Breast epithelium (tissue), 4 donors: ENCODE measurements at places on chromosomes 5 and 9.

DNA sequence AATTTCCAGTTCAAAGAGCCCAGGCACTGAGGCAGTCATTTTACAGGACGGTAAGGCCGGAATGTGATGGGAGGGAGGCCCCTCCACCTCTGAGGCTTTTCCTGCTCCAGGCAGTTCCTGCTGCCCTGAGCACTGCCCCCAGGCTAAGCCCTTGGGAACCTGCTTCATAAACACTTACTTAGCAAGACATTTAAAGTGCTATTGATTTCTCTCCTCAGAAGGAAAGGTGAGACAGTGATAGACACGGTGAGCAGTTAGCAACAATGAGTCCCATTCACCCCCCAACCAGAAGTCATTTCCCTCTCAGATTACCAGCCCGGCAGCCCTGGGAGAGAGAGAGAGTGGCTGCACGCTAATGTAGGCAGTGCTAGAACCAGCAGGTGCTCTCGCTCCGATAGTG lies 462.5 kb downstream of the SPOCK1 start:
- DNase-seq, result no peak
- no peaks in the 10 kb centered on the region for H3K27me3 ChIP-seq
- H3K27ac ChIP-seq, result no peak overlapping the region
- no peaks in the 10 kb centered on the region for H3K4me1 ChIP-seq
- H3K4me3 ChIP-seq, result no peak overlapping the region

DNA sequence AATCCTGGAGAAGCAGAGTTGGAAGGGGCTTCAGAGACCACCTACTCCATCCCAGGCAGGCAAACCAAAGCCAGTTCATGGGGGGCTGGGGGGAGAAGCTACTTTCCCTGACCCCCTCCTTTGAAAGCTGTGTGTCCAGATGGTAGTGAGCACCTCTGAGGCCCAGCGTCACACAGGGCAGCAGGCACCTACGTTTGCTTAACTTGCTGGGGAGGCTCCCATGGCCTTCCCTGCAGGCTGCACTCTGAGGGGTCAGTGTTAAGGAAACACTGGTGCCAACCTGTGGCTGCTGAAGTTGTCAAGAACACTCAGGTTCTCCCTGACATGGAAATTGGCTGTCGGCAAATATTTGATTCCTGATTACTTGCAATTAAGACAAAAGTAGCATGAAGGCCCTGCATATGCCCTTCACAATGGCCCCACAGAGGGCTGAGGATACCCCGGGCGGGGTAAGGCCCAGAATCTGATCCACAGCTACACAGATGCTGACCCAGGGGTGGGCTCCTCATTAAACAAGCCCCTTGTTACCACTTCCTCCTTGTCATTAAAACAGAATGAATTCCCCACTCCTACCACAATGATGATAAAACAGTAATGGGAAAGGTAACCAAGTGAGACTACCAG lies 208.5 kb downstream of the FSTL4 start:
- H3K4me1 ChIP-seq, result no peaks in the 10 kb centered on the region
- no peaks in the 10 kb centered on the region for H3K27me3 ChIP-seq
- no peaks in the 10 kb centered on the region for H3K36me3 ChIP-seq
- H3K4me3 ChIP-seq, result no peak overlapping the region

- no peaks in the 10 kb centered on the region for H3K4me1 ChIP-seq
- H3K36me3 ChIP-seq, result no peaks in the 10 kb centered on the region
- no peak overlapping the region for H3K4me3 ChIP-seq
These were observed 80.8 kb upstream of the PIK3R1 start for GRCh38 chr5:68134669-68135313.

DNA sequence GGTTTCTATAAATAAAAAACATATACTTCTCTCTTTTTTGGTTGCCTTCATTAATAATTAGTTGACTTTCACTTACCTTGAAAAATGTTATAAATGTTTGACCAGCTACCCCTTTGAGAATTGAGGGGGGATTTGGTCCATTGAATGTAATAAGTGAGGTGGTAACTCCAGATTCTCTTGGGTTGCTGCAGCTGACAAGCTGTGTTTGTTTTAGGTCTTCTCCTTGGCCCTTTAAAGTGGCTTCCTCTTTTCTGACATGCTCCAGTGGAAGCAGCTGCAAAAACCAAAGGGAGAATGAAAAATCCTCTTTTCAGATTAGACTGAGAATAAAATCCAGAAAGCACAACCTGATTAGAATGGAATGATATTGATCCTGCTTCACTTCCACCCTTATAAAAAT lies 410.5 kb downstream of the TMEM38B start:
- H3K36me3 ChIP-seq, result no peaks in the 10 kb centered on the region
- H3K4me3 ChIP-seq, result no peak overlapping the region
- no peaks in the 10 kb centered on the region for H3K4me1 ChIP-seq
- DNase-seq, result no peak
- H3K27me3 ChIP-seq, result no peaks in the 10 kb centered on the region
- no peak overlapping the region for H3K27ac ChIP-seq

- H3K27ac ChIP-seq, result peak overlapping the region; percentile 99
- H3K27me3 ChIP-seq, result no peaks in the 10 kb centered on the region
- H3K4me3 ChIP-seq, result peak overlapping the region; percentile 91
- DNase-seq, result no peak
- H3K36me3 ChIP-seq, result no peaks in the 10 kb centered on the region
These were observed 1.0 kb upstream of the UBAP1 start for GRCh38 chr9:34177593-34178435.

- H3K27ac ChIP-seq, result no peak overlapping the region
- H3K4me1 ChIP-seq, result no peaks in the 10 kb centered on the region
- no peak overlapping the region for H3K4me3 ChIP-seq
- no peaks in the 10 kb centered on the region for H3K27me3 ChIP-seq
- no peak for DNase-seq
- H3K36me3 ChIP-seq, result no peaks in the 10 kb centered on the region
These were observed 114.1 kb downstream of the CSNK1G3 start for GRCh38 chr5:123626051-123626450.

DNA sequence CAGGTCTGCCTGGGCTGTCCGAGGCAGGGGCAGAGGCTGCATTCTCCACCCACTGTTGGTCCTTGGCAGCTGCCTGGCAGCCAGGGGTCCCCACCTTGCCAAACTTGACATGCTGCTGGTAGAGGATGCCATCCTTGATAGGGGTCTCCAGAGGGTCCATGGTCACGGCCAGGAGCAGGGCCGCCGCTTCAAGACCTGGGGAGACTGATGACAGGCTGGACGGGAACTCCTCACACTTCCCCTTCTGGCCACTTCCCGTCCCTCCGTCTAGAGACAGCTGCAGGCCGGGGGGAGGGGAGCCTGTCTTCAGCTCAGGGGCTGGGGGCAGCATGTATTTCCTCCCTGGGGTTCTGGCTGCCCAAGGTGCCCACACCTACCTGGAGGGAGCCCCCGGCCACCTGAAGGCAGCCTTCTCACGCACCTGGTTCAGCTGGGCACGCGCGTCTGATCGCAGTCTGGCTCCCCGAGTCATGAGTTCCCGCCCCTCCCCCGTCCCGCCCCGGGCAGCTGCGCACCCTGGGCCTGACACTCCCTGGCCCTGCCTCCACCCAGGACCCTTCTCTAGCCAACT lies at the start of gene DOK3:
Gene DOK3 (minus strand): TSS at position 446 of the 571 bp plus-strand sequence. CDS start 286 bp downstream, at position 160.
- H3K4me1 ChIP-seq, result no peaks in the 10 kb centered on the region
- DNase-seq, result no peak
- H3K27me3 ChIP-seq, result no peaks in the 10 kb centered on the region
- H3K36me3 ChIP-seq, result peaks cover 20% of the 10 kb centered on the region

DNA sequence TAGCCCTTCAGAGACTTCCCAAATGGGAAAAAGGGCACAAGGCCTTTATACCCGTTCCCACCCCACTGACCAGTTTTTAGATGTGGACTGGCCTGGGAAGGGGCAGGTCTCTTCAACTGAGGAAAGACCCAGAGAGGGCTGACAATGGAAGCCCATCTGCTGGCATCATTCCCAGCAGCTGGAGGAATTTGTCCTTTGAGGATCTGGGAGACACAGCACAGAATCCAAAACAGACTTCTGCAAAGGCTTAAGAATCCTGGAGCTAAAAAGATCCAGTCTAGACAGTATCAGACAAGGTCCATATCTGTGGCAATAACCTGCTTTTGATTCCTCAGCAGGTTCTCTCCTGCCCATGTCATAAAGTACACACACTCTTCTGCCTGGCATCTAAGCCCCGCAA lies 329.2 kb downstream of the TMEM167A start:
- H3K27ac ChIP-seq, result no peak overlapping the region
- H3K4me3 ChIP-seq, result no peak overlapping the region
- H3K4me1 ChIP-seq, result no peaks in the 10 kb centered on the region
- H3K27me3 ChIP-seq, result no peaks in the 10 kb centered on the region

GRCh38 chr5:67774786-67775185 lies 440.8 kb upstream of the PIK3R1 start:
- H3K36me3 ChIP-seq, result no peaks in the 10 kb centered on the region
- no peak overlapping the region for H3K4me3 ChIP-seq
- peak overlapping the region; percentile 14 for H3K27ac ChIP-seq

DNA sequence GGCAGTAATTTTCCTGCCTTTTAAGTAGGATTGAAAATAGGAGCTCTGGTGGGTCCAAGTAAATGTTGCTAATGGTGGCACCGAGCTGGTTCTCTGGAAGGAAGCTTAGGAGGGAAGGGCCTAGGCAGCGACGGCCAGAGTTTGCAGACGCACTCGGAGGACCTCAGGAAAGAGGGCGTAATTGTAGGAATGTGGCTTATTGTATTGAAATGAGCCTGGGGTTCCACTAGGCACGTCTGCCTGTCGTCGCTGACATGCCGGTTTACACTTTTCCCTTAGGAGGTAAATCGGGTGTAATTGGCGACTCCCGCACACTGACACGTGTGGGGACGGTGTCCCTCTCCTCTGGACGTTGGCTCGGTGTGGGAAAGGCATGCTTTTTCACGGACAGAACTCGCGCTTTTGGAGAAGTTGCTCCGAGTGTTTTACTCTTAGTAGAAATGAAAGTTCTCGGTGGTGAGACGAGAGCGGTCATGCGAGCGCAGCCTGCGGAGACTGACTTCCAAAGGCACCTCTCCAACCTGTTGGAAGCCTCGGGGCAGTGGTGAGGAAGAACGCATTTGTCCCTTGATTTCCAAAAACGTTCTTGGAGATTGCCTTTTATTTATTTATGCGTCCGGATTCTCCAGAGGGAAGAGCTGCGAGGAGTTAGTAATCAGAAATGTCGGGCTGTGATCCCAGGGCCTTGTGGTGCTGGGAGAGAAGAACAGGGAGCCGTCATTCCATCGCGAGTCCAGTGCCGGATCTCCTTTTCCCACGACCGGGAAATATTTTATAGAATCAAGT lies 1.3 kb downstream of the NR4A3 start:
- H3K27ac ChIP-seq, result peak overlapping the region; percentile 21
- peaks cover 5% of the 10 kb centered on the region for H3K4me1 ChIP-seq
- peak overlapping the region; percentile 96 for H3K4me3 ChIP-seq
- no peak for DNase-seq

- H3K4me3 ChIP-seq, result no peak overlapping the region
- no peak overlapping the region for H3K27ac ChIP-seq
- no peaks in the 10 kb centered on the region for H3K27me3 ChIP-seq
- no peaks in the 10 kb centered on the region for H3K36me3 ChIP-seq
- no peaks in the 10 kb centered on the region for H3K4me1 ChIP-seq
These were observed 3.0 kb upstream of the C9orf153 start for GRCh38 chr9:86262492-86262891.

- H3K4me1 ChIP-seq, result no peaks in the 10 kb centered on the region
- no peak overlapping the region for H3K4me3 ChIP-seq
- no peaks in the 10 kb centered on the region for H3K36me3 ChIP-seq
- H3K27me3 ChIP-seq, result no peaks in the 10 kb centered on the region
- no peak for DNase-seq
These were observed 555.3 kb upstream of the ZNF462 start for GRCh38 chr9:106307670-106308069.

DNA sequence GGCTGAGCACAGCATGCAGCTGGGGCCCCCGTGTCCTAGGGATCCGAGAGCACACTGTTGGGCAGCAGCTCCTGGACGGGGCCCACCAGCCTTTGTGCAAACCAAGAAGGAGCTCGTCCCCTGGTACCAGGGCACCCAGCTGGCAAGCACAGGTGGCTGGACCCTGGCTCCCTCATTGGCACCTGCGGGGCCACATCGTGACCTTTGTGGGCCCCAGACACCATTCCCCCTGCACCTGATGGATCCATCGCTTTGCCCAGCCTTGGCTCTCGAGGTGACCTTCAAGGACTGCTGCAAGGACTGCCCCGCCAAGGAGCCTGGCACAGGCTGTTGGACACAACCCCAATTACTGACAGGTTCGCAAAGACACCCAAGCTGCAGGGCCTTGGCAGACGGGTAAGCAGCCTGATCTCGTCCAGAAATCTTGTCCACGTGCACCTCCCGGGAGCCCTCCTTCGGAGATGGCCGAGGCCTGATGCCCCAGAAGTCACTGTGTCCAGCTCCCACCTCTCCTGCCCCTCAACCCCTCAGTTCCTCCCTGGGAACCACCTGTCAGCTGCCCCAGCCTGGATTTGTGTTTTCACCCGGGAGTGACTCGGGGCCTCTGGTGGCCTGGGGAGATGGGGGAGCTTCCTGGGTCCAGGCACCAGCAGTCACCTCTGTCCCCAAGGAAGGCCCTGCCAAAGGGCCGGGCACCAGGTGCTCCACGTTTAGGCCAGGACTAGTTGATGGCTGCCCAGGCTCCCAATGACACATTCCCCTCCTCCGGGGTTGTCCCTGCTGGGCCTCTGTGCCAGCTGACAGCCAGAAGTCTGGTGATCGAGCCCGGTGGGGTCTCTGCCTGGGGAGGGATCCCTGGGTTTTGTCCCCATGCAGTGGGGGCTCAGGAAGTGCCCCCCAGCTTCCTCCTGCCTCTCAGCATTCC lies 137.1 kb upstream of the PPP1R26 start:
- no peaks in the 10 kb centered on the region for H3K4me1 ChIP-seq
- DNase-seq, result no peak
- H3K36me3 ChIP-seq, result no peaks in the 10 kb centered on the region
- no peak overlapping the region for H3K27ac ChIP-seq
- no peaks in the 10 kb centered on the region for H3K27me3 ChIP-seq

- no peaks in the 10 kb centered on the region for H3K36me3 ChIP-seq
- H3K27ac ChIP-seq, result no peak overlapping the region
- H3K4me3 ChIP-seq, result no peak overlapping the region
- no peaks in the 10 kb centered on the region for H3K4me1 ChIP-seq
These were observed 2.3 kb downstream of the F2RL1 start for GRCh38 chr5:76821136-76821535.

DNA sequence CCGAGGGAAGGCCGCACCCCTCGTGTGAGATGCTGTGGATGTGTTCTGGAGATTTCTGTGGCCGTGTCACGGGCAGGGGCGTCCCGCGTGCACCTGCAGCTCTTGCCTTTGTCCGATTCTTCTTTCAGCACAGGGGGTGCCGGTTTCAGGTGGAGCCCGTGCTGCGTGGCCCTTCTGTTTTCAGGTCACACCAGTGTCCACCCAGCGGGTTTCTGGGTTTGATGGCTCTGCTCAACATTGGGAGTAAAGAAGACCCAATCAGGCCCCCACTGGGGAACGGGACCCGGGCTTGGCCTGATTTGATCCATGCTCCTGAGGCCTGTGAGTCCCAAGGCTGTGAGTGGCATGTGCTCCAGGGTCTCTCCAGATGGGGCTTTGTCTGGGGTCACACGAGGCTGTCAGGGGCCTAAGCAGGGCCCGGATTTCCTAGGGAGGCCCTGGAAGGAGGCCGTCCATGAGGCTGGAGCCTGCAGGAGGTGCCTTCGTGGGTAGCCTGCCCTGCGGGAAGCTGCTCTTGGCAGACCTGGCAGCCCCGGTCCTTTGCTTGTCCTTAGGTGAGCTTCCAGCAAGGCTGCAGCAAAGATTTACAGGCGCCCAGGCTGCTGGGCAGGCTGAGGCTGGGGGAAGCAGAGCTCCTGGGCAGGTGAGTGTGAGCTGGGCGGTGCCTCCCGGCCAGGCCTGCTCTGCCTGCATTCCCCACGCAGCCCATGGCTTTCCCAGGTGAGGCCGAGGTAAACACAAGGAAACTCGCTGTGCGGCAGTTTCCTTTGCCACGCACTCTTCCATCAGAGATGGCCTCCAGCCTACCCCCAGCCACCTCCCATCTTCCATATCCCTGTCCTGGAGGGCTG lies 12.8 kb downstream of the MRPL36 start:
- H3K4me1 ChIP-seq, result no peaks in the 10 kb centered on the region
- no peak for DNase-seq
- H3K36me3 ChIP-seq, result no peaks in the 10 kb centered on the region
